NCI-H524 (cell line): ENCODE measurements at places on chromosomes 1 and 21.

DNA sequence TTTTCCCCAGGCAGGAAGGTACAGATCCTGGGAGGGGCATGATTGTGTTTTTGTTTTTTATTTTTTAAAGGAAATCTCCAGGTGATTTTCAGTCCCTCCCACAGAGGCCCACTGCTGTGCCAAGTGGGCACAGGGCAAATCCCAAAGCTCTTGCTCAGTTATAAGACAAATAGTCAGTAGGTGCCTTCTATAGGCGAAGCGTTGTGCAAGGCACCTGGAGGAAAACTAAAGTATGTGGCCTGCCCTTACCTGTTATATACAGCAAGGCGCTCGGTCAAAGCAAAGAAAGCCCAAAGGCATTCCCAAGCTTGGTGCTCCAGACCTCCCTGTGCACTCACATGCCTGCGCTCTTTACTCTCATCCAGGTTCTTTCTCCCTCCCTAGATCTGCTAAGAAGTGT lies 81.0 kb downstream of the KCNJ15 start:
- no peak for DNase-seq

DNA sequence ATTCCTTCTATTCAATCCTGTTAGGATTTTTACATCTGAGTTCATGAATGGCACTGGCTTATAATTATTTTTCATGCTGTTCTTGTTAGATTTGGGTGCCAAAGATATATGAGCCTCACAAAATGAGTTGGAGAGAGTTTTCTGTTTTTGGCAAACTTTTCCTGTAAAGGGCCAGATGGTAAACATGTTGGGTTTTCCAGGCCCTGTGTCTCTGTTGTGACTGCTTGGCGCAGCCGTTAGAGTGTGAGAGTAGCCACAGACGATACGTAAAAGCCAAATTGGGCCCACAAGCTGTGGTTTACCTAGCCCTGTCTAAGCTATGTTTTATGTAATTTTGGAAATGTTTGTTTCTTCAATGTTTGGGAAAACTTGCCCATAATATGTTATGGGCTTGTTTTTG lies 15.6 kb upstream of the CA6 start:
- no peak for DNase-seq

- peak; percentile 52 for DNase-seq
Observed at GRCh38 chr21:31180256-31181081, 142.2 kb upstream of the KRTAP19-8 start.

DNA sequence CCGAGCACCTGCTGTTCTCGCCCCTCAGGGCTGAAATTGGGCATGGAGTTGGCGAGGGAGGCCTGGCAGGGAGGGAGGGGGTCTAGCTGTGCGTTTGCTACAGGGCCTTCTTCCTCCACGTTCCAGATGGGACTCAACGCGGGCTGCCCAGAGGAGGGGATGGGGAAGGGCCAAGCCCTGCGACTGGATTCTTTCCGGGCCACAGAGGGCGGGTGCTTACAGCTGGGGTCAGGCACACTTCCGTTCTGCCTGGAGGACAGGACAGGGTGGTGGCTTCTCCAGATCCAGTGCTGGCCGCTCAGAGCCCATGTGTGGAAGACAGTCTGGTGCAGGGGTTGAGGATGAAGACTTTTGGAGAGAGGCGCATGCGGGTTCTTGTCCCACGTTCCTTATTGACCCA lies 90.0 kb downstream of the EDEM3 start:
- DNase-seq, result no peak

- no peak for DNase-seq
Observed at GRCh38 chr21:27077501-27077900, 110.6 kb upstream of the ADAMTS5 start.

DNA sequence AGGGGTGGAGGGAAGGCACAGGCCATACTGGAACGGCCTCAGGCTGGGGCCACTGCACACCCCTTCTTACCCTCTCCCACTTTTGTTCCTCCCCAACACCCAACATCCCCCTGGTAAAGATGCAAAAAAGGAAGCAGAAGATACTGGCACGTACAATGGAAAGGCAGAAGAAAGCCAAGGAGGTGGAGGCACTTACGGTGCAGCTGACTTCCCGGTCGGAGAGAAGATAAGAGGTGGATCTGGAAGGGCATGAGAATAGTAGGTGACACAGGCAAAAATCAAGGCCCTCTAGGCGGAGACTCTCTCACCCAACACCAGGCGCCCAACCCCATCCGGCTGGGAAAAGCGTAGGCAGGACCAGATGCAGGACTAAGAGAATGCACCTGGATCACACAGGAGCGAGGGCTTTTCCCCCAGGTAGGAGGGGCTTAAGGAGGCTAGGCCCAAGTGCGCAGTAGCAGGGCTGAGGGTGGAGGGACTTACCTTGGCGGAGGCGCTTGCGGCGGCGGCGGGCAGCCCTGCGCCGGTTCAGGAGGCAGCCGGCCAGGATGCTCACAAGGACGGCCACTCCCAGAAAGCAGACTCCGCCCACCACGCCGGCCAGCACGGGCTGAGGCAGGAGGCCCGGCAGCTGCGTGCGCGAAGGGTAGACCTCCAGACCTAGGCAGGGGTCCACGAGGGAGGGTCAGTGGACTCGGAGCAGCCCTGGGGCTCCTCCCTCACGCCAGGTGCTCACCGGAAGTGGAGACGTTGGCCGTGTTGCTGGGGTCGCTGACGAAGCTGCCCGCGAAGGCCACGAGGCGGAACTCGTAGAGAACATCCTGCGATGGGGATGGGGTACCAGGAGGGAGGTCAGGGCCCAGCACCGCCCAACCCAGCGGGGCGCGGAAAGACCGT lies 4.1 kb upstream of the TAGLN2 start:
- DNase-seq, result no peak
